ENCODE measurements at places on chromosomes 13 and 19.

DNA sequence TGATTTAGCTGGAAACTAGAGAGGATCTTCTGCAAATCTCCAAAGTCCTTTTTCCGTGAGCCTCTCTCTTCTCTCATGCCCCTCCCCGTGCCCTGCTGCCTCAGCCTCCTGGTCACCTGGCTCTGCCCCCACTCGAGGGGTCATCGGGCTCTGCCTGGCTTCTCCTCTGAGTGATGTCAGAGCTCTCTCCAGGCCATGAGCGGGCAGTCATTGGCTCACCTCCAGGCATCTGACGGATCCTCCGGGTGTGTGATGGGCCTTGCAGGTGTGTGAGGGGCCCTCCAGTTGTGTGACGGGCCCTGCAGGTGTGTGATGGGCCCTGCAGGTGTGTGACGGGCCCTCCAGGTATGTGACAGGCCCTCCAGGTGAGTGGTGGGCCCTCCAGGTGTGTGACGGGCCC, 10.3 kb upstream of the GAS6 start:
- DNase-seq = no peak

GRCh38 chr19:16018106-16018755, 58.1 kb upstream of the TPM4 start:
- no peak for DNase-seq

- DNase-seq = no peak
These were observed 10.6 kb downstream of the NDUFB7 start for GRCh38 chr19:14561249-14561648.

GRCh38 chr19:38389101-38389925, 816 bp downstream of the SPRED3 start:
- DNase-seq = no peak

GRCh38 chr13:110509971-110510786, 51.3 kb downstream of the RAB20 start:
- DNase-seq = peak; percentile 97

- no peak for DNase-seq
These were observed 95.5 kb downstream of the OXGR1 start for GRCh38 chr13:96898646-96899254.

Measured in NB4 (cell line).